ENCODE measurements at places on chromosomes 3 and 15. TPM values are rescaled to one million over a fixed set of nuclear protein-coding genes. Genes with fewer than 3 reads are reported as not detected.

- no peaks in the 10 kb centered on the region for H3K4me1 ChIP-seq
- H3K36me3 ChIP-seq, result peaks cover 2% of the 10 kb centered on the region
- H3K4me3 ChIP-seq, result no peak overlapping the region
- no peak for DNase-seq
- H3K27me3 ChIP-seq, result no peaks in the 10 kb centered on the region
These were observed 37.8 kb downstream of the LARS2 start for GRCh38 chr3:45426161-45426560.

- H3K36me3 ChIP-seq, result no peaks in the 10 kb centered on the region
- H3K4me1 ChIP-seq, result no peaks in the 10 kb centered on the region
- H3K27ac ChIP-seq, result no peak overlapping the region
- no peaks in the 10 kb centered on the region for H3K27me3 ChIP-seq
- H3K4me3 ChIP-seq, result no peak overlapping the region
These were observed 425.7 kb upstream of the PPP2R3A start for GRCh38 chr3:135539854-135540253.

DNA sequence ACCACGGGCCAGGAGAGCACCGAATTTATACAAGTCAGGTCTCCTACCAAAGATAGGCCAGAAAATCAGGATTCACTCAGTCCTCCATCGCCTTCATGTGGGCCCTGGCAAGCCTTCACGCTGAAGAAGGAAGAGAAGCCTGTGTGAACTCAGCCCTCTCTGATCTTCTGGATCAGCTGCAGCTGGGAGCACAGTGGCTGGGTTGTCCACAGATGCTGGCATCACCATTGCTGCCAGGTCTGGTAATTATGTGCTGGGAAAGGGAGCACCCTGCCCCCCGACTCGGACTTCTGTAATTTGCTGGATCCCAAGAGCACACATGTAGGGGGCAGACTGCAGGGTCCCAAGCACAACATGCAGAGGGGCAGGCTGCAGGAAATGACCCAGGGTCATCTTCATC is 12.4 kb upstream of the PDE8A start:
- H3K27ac ChIP-seq, result no peak overlapping the region
- no peaks in the 10 kb centered on the region for H3K4me1 ChIP-seq
- H3K4me3 ChIP-seq, result no peak overlapping the region
- DNase-seq, result no peak
- H3K27me3 ChIP-seq, result no peaks in the 10 kb centered on the region

GRCh38 chr3:174220775-174221554 is 638.2 kb upstream of the NAALADL2 start:
- H3K36me3 ChIP-seq, result no peaks in the 10 kb centered on the region
- DNase-seq, result no peak
- H3K4me3 ChIP-seq, result no peak overlapping the region
- H3K4me1 ChIP-seq, result peaks cover 2% of the 10 kb centered on the region

- no peak overlapping the region for H3K27ac ChIP-seq
- no peaks in the 10 kb centered on the region for H3K4me1 ChIP-seq
- H3K4me3 ChIP-seq, result no peak overlapping the region
- no peaks in the 10 kb centered on the region for H3K36me3 ChIP-seq
These were observed 253.2 kb downstream of the MEX3B start for GRCh38 chr15:81792646-81793045.

DNA sequence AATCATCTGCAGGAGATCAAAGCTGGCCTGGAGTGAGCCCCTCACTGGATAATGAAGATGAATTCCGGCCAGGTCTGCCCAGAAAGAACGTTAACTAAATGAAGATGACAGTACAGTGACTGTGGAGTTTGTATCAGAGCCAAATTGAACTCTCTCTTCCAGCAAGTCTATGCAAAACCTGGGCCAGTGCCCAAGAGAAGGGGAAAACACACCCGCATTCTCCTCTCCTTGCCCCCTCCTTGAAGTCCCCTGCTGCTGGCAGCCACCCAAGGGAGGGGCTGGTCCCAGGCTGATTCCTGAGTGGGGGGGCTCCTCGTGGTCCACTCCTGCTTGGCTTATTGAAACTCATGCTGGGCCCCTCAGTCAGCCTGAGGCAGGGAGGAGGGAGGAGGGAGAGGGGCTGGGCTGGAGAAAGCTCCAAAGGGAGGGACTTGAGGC is 155.7 kb downstream of the RAB11A start:
- H3K27me3 ChIP-seq, result no peaks in the 10 kb centered on the region
- no peaks in the 10 kb centered on the region for H3K36me3 ChIP-seq
- no peak overlapping the region for H3K4me3 ChIP-seq
- no peaks in the 10 kb centered on the region for H3K4me1 ChIP-seq
- DNase-seq, result no peak

DNA sequence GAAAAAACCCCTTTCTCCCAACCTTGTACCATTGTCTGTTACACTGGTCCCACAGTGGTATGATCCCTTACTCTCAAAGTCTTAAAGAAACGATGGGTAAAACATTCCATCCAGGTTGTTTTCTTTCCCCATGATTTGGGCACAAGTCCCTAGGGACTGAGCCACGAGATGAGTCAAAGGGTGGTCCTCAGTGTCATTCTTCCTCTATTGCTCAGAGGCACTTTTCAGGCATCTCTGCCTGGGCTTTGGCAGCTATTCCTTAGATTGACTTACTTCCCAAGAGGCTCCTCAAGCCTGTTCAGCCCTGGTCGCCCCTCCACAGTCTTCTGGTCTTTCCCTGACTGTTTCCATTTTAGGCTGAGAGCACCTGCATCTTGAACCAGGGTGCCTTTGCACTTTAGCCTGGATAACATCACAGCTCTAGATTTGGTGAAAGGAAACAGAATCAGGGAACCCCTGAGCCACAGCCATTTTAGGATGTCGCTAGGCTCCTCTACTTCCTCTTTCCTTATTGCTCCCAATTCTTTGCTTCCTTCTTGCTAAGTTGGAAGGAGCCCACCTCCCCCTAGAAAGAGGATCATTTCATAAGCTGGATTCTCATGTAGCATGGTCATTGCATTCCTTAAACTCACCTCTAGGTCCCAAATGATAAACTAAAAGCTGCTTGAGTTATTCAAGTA is 131.0 kb upstream of the TPRG1 start:
- H3K4me3 ChIP-seq, result no peak overlapping the region
- no peaks in the 10 kb centered on the region for H3K4me1 ChIP-seq
- DNase-seq, result no peak
- no peak overlapping the region for H3K27ac ChIP-seq
- H3K27me3 ChIP-seq, result no peaks in the 10 kb centered on the region
- H3K36me3 ChIP-seq, result no peaks in the 10 kb centered on the region

GRCh38 chr3:141051443-141052200 is 475 bp downstream of the SPSB4 start:
- H3K27ac ChIP-seq, result no peak overlapping the region
- no peak for DNase-seq
- H3K4me3 ChIP-seq, result peak overlapping the region; percentile 85
- no peaks in the 10 kb centered on the region for H3K36me3 ChIP-seq

DNA sequence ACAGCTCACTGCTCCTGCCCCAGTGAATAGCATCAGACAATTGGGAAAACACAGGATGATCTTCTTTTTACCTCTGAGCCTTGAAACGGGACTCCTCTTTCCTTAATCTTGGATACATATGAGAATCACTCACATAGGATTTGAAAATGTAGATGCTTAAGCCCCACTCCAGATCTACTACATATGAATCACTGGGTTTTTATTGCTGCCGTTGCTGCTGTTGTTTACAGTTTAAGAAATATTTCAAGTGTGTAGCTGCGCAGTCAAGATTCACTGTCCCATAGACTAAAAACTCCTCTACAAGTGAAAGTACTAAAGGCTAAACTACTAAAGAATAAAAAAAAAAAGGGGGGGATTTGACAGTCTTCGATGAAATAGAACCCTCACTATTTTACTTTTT is 765.9 kb downstream of the NTRK3 start:
- H3K36me3 ChIP-seq, result no peaks in the 10 kb centered on the region
- no peak for DNase-seq
- H3K4me3 ChIP-seq, result no peak overlapping the region
- H3K27me3 ChIP-seq, result no peaks in the 10 kb centered on the region

GRCh38 chr3:107868449-107868848 is 222.4 kb downstream of the CD47 start:
- H3K4me3 ChIP-seq, result no peak overlapping the region
- no peaks in the 10 kb centered on the region for H3K36me3 ChIP-seq
- no peaks in the 10 kb centered on the region for H3K4me1 ChIP-seq
- DNase-seq, result no peak
- H3K27ac ChIP-seq, result no peak overlapping the region

The TUSC7 gene
- total RNA-seq, result not detected

The ZNF654 gene
- 2.3 TPM for total RNA-seq

The UTS2B gene
- 16.8 TPM for total RNA-seq

The DHX30 gene
- total RNA-seq, result 25.8 TPM
